Stimulated activated CD4-positive, alpha-beta T cell treated with anti-CD3 and anti-CD28 coated beads, Interleukin-12 subunit alpha, Interleukin-12 subunit beta, amount 100 ng/mL, for 48 hours (primary cell): ENCODE measurements at places on chromosomes 13 and 19.

- DNase-seq, result no peak
Measured at GRCh38 chr13:77430377-77430951, 103.6 kb upstream of the MYCBP2 start.

DNA sequence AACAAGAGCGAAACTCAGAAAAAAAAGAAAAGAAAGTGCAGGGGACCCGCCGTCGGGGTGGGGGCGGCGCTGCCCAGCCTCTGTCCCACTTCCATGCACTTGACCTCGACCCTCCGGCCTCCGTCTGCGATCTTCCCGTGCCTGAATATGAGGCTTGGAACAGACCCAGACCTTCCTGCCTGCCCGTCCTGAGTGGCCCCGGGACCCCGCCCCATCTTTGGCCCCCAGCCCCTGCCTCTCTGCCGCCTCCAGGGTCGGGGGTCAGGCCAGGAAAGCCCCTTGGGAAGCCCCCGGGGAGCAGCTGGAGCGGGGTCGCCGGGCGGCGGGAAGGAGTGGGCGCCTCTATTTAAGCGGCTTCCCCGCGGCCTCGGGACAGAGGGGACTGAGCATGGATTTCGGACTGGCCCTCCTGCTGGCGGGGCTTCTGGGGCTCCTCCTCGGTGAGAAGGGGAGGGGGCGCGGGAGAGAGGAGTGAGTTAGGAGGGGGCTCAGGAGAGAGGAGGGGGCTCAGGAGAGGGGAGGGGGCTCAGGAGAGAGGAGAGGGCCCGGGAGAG, at the start of gene MADCAM1:
Gene MADCAM1, plus strand, starts transcription at position 375 of the 554 bp plus-strand sequence. Its CDS starts 14 bp downstream, at position 389.
- DNase-seq, result no peak

- no peak for DNase-seq
Measured at GRCh38 chr13:66159511-66159910, 1070.6 kb downstream of the PCDH9 start.

DNA sequence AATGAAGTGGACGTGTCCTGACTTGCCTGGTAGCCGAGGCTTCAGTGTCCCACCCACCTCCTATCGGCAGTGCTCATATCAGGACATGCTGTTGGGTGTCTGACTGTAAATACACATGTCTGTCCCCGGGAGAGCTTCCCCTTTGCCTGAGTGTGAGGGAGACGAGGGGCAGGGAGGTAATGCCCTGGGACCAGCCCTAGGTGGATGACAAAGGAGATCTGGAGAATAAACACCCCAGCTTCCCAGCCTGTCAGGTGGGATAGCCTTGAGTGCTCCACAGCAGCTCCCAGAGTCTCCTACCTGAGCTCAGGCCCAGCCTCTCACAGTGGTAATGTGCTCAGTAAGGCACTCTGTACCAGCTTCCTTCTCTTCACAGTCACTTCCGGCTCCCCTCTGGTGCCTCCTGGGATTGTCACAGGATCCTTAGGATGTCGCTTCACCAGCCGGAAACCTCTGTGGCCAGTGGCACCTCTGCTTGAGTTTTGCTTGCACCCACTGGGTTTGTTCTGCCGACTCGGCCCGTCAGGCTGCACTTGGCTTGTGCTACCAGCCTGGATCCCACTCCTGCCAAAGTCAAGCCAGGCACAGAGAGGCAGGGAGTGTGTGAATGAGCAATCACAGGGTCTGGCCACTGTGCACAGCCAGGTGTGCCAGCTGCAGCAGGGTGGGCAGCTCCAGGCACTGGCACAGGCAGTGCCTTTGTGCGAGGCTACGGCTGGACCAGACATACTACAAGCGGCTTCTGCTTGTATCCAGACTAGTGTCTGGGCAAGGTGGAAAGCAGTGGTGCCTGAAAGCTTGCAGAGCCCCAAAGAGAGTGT, 54.4 kb upstream of the RGCC start:
- no peak for DNase-seq
